ENCODE measurements at places on chromosomes 6 and 20. TPM values are rescaled to one million over a fixed set of nuclear protein-coding genes. Genes with fewer than 3 reads are reported as not detected.

CCR6 gene
- total RNA-seq, result 1.4 TPM

B3GAT2 gene
- total RNA-seq, result not detected

ZNF391 gene
- 2.1 TPM for total RNA-seq

TGM3 gene
- total RNA-seq, result not detected

RNF39 gene
- total RNA-seq, result 2.4 TPM

ECT2L gene
- total RNA-seq, result not detected

LPIN3 gene
- total RNA-seq, result 18.4 TPM

GJA1 gene
- 127 TPM for total RNA-seq

PMEPA1 gene
- 49.1 TPM for total RNA-seq

OOEP gene
- total RNA-seq, result 1.2 TPM

GRCh38 chr6:132490478-132491204 lies 22.3 kb downstream of the STX7 start:
- no peak for DNase-seq

- DNase-seq, result no peak
Measured at GRCh38 chr20:58713801-58714339, 21.3 kb downstream of the NPEPL1 start.

DNA sequence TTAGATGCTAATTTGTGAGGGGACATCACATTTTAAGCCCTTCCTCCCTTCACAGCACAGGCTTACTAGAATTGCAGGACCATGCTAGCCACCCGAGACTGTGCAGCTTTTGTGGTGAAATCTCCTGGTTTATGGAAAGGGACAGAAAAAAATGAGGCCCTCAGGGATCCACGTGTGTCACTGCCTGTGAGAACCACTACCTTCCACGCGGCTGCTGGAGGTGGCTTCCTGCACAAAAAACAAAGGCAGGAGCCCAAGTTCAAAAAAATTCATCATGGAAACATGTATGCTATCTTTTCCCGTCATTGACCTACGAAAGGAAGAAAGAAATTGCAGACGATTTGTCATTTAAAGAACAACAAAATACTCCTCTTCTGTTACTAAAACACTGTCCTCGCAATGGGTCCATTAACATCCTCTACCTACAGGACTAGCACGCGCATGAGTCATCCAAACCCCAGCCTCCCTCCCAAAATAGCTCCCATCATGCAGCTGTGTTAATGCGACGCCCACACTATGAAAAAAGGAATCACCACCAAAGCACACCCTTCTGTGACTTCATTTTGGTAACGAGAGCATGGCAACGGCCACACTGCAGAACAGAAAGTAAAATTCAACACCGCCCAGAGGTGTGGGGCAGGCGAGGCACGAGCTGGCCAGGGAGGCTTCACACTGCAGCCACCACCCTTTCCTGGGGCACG lies 45.7 kb downstream of the RAMACL start:
- no peak for DNase-seq

GRCh38 chr6:106216527-106216926 lies 109.0 kb downstream of the ATG5 start:
- no peak for DNase-seq

- DNase-seq, result no peak
Measured at GRCh38 chr6:63864671-63865318, 229.2 kb downstream of the PHF3 start.

- no peak for DNase-seq
Measured at GRCh38 chr6:72522735-72523141, 99.1 kb upstream of the KCNQ5 start.

GRCh38 chr20:42360621-42361020 lies 742.4 kb upstream of the CHD6 start:
- DNase-seq, result no peak

DNA sequence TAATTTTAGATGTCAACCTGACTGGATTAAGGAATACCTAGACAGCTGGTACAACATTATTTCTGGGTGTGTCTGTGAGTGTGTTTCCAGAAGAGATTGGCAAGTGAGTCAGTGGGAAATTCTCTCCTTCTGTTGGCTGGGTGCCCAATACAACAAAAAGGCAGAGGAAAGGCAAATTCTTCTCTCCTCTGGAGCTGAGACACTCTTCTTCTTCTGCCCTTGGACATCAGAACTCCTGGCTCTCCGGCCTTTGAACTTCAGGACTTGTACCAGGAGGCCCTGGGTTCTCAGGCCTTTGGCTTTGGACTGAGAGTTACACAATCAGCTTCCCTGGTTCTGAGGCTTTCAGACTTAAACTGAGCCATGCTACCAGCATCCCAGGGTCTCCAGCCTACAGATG lies 7.8 kb upstream of the BTN3A1 start:
- no peak for DNase-seq

DNA sequence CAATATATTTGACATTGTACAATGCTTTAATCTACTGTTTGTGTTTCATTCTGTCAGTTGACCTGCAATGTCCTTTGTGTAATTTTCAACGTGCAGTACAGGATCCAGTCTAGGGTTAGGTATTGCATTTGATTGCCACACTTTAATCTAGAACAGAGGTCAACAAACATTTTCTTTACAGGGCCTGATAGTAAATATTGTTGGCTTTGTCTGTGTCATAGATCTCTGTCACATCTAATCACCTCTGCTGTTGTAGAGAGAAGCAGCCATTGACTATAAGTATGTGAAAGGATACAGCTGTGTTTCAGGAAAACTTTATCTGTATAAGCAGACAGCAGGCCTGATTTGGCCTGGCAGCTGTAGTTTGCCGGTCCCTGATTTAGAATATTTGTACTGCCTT lies 39.3 kb downstream of the ATRN start:
- DNase-seq, result no peak

- DNase-seq, result no peak
Measured at GRCh38 chr6:74956559-74957428, 249.1 kb downstream of the COL12A1 start.

GRCh38 chr6:43916924-43917877 lies 147.2 kb downstream of the VEGFA start:
- no peak for DNase-seq

- peak; percentile 73 for DNase-seq
Measured at GRCh38 chr6:27049863-27050781, 197.4 kb upstream of the PRSS16 start.

GRCh38 chr6:156778454-156779205 lies 1.5 kb downstream of the ARID1B start:
- peak; percentile 82 for DNase-seq

GRCh38 chr6:151659212-151659611 lies 148.3 kb upstream of the ESR1 start:
- DNase-seq, result no peak

DNA sequence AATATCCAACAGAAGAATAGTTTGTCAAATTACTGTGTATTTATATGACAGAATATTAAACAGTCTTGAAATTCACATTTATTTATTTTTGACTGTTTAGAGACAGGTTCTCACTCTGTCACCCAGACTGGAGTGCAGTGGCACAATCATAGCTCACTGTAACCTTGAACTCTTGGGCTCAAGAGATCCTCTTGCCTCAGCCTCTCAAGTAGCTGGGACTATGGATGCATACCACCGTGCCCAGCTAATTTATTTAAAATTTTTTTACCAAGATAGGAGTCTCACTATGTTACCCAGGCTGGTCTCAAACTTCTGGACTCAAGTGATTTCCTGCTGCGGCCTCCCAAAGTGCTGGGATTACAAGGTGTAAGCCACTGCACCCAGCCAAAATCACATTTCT lies 57.4 kb downstream of the NINL start:
- DNase-seq, result no peak

GRCh38 chr6:16511040-16511660 lies 250.1 kb downstream of the ATXN1 start:
- no peak for DNase-seq

GRCh38 chr6:21150667-21151066 lies 442.9 kb upstream of the SOX4 start:
- no peak for DNase-seq

DNA sequence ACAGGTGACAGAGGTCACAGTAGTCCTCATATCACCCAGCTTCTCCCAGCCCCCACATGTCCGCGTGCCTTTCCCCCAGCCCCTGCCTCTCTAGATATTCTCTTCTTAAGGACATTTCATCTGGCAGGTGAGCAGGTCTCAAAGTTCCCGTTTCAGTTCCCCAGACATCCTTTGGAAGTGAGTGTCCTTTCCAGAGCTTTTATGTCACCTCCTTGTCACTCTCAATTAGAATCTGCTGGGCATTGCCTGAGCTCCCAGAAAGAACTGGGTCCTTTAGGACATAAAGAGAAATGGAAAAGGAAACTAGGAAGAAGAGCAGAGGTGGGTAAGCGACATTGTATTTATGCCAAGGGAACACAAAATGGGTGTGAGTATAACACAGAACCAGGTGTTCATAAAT lies 66.9 kb upstream of the CEP85L start:
- no peak for DNase-seq

GRCh38 chr6:14353281-14353680 lies 235.7 kb downstream of the CD83 start:
- no peak for DNase-seq

DNA sequence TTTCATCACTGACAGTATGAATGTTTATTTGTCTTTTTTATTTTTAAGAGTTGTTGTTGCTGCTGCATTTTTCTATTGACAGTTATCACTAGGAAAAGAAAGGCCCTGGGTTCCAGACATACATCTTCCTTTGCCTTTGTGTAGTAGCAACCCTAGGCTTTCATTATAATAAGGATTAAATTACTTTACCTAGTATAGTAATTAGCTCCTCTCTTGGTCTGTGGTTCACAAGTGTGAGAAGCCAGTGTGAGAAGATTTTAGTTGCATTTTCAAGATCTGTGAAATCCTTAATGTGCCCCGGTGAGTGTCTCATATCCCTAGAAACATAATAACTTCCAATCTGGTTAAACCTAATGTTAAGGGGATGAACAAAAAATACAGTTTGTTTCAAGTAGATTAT lies 799.3 kb upstream of the MAP3K7 start:
- no peak for DNase-seq

DNA sequence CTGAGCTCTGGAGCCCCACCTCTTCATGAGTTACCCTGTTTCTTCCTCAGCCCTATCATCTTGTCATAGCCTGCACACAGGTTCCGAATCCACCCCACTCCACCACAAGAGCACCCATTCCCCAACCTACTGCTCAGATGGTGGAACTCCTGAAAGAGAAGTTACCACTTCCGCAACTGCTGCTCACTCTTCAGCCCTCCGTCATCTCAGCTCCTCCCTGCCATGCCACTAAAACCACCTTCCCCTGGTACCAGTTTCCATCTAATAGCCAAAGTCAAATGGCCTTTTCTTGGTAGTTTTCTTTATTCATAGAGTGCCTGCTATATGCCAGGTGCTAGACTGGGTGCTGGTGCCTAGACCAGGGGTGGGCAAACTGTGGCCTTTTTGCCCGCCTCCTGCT lies 3.9 kb downstream of the RAB22A start:
- no peak for DNase-seq

DNA sequence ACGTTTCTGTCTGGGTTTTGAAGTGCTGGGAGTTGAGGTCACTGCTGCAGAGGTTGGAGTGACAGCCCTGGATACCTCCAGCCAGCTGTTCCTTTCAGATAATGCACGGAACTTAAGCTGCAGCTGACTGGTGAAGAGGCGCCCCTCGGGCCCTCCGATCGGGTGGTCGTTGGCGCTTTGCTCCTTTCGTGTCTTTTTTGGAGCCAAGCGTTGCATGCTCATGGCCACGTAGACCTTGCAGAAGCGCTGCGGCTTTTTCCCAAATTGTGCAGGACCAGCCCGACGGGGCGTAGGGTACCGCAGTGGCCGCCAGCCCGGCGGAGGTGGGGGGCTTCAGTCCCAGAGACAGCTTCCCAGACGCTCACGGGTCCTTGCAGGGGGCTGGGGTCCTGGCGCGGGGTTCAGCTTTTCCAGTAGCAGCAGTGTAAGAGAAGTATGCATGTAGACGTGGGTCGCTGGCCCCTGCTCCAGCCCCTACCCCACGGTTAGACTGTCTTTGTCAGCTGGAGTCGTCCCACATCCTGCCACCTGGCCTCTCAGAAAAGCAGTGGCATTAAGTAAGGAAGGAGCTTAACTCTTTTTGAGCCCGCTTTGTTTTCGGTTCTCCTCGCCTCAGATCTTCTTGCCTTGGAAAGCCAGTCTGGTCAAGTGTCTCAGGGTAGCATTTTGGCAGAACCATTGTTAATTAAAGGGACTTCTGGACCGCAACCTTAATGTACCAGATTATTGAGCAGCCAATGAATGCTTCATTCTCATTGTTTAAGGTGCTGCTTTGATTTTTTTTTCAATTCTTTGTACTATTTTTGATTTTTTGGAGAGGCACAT lies 838 bp downstream of the TNFAIP3 start:
- peak; percentile 67 for DNase-seq

DNA sequence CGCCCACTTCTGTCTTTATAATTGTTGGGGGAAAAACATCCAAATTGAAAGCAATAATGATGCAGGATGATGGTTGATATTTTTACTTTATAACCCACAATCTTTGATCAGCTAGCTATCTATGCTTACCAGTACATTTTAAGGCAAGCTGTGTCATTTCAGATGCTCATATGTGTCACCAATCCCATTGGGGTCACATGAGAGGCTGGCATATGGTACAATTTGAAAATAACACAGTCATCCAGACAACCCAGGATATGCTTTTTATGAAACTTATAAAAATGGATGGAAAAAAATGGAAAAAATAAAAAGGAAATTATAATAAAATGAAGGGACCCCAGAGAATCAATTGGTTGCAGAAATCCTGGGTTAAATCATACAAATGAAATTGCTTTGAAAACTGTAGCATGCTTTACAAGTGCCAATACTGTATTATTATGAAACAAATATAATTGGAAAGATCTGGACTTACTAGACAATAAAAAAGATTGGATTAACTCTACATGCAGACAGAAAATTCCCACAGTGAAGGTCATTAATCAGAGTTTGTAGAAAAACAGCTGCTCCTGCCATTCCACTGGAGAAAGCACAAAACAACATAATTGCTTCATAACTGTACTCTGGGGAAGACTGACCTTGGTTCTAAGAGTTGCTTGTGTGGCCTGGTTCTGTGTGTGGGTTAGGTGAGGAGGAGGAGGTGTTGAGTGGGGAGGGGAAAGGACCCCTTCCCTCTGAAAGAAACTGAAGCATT lies 13.3 kb upstream of the PRIM2 start:
- DNase-seq, result no peak

GRCh38 chr20:1396264-1396663 lies 3.4 kb upstream of the FKBP1A start:
- no peak for DNase-seq

DNA sequence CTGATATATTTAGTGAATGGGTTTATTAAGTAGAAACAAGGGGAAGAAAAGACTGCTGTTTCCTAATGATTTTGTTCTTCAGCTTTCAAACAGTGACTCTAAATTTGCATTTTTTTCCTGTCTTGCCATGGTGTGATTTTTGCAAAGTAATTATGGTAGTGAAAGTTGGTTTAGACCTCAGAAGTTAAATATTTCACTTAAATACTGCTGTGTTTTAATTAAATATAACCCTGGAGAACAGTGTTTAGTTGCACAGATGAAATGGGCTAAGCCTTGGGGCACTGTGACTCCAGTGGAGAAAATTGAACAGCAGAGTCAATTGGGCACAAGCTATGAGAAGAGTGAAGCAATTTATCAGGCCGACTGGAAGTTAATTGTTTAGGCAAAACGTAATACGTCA lies 111.1 kb upstream of the MCHR2 start:
- no peak for DNase-seq

- no peak for DNase-seq
Measured at GRCh38 chr6:14734416-14735340, 511.2 kb upstream of the JARID2 start.
